Endothelial cell (in vitro differentiated cells): ENCODE measurements at places on chromosomes 2 and 18.

GRCh38 chr2:30789670-30790210, 17.5 kb downstream of the CAPN13 start:
- H3K4me1 ChIP-seq: no peaks in the 10 kb centered on the region
- no peak overlapping the region for H3K27ac ChIP-seq
- no peak overlapping the region for H3K4me3 ChIP-seq
- DNase-seq: no peak
- H3K27me3 ChIP-seq: no peaks in the 10 kb centered on the region

DNA sequence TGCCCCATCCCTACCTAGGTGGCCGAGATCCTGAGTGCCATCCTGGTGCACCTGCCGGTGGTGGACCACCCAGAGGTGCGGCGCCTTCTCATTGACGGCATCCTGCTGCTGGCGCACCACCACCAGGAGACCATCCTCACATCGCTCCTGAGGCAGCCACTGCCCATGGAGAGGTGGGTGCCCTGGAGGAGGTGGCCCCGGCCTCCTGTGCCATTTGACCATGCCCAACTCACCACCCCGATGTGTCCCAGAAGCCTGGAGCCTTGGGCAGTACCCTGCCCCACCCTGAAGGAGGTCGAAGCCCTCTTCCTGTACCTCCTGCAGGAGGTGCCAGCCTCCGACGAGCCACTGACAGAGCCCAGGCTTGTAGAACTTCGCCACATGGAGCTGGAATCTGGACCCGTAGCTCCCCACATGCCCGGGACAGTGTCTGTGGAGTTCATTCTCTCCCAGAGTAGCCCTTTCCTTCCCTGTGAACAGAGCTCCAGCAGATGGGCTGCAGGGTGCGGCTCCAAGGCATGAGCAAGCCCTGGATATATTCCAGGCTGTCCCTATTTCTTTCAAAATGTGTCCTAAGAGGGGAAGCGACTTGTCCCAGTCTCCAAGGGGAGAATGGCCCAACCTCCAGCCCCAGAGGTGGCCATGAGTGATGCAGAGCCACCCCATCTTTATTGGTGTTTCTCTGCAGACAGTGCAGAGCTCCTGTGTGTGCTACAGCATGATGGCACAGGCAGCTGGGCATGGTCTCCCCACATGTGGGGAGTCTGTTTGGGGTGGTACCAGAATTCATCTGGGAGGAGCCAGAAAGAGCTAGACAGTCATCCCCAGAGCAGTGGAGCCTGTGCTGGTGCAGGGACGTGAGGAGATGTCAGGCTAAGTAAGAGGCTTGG, 34.2 kb downstream of the HJURP start:
- H3K4me1 ChIP-seq: peaks cover 3% of the 10 kb centered on the region
- no peaks in the 10 kb centered on the region for H3K36me3 ChIP-seq
- DNase-seq: no peak
- no peak overlapping the region for H3K4me3 ChIP-seq

GRCh38 chr2:98899041-98899702, 36.9 kb downstream of the CRACDL start:
- H3K27ac ChIP-seq: no peak overlapping the region
- H3K36me3 ChIP-seq: no peaks in the 10 kb centered on the region
- H3K4me1 ChIP-seq: peaks cover 6% of the 10 kb centered on the region
- H3K27me3 ChIP-seq: peaks cover 4% of the 10 kb centered on the region
- no peak overlapping the region for H3K4me3 ChIP-seq
- no peak for DNase-seq

- no peak overlapping the region for H3K4me3 ChIP-seq
- no peaks in the 10 kb centered on the region for H3K36me3 ChIP-seq
- DNase-seq: no peak
- H3K27ac ChIP-seq: no peak overlapping the region
Measured at GRCh38 chr2:4979111-4979510, 713.1 kb upstream of the SOX11 start.

DNA sequence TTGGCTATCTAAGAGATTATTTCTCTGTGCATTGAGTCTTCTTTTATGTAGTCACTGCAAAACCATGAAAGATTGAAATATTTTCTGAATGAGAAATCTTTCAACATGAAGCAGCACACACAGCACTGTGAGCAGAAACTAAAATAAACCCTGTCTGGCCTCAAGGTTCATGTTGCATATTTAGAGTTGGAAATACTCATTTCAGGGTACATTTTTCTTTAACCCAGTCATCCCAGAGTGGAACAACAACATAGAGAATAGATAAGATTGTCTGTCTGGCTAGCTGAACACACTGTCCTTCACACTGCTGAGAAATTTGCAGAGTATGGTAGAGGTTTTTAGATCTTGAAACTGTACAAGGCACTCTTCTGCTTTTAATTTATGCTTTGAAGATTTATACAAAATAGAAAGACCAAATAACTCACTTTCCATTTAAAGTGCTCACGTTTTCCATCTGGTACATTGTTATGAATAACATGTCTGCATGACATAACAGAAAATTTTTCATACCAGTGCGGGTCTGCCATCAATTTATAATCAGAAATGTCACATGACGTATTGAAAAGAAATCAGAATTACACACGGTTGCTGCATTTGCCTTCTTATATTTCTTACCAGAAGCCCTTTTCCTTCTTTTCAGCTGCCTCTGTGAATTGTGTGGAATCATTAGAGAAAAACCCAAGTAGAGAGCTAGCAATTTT, 25.0 kb upstream of the FN1 start:
- H3K36me3 ChIP-seq: no peaks in the 10 kb centered on the region
- no peak overlapping the region for H3K4me3 ChIP-seq
- H3K4me1 ChIP-seq: peaks cover 7% of the 10 kb centered on the region
- no peak for DNase-seq
- H3K27ac ChIP-seq: no peak overlapping the region

DNA sequence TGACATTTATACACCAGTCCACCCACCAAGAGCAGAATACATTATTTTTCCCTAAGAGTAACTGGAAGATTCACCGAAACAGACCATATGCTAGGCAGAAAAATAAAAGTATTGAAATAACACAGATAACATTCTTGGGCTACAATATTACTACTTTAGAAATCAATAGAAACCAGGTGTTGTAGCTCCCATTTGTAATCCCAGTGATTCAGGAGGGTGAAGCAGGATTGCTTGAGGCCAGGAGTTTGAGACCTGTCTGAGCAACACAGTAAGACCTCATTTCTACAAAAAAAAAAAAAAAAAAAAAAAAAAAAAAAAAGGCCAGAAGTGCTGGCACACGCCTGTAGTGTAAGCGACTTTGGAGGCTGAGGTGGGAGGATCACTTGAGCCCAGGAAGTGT, 9.6 kb downstream of the ICA1L start:
- H3K4me1 ChIP-seq: no peaks in the 10 kb centered on the region
- no peak overlapping the region for H3K27ac ChIP-seq
- no peaks in the 10 kb centered on the region for H3K36me3 ChIP-seq
- no peak for DNase-seq
- H3K4me3 ChIP-seq: no peak overlapping the region

DNA sequence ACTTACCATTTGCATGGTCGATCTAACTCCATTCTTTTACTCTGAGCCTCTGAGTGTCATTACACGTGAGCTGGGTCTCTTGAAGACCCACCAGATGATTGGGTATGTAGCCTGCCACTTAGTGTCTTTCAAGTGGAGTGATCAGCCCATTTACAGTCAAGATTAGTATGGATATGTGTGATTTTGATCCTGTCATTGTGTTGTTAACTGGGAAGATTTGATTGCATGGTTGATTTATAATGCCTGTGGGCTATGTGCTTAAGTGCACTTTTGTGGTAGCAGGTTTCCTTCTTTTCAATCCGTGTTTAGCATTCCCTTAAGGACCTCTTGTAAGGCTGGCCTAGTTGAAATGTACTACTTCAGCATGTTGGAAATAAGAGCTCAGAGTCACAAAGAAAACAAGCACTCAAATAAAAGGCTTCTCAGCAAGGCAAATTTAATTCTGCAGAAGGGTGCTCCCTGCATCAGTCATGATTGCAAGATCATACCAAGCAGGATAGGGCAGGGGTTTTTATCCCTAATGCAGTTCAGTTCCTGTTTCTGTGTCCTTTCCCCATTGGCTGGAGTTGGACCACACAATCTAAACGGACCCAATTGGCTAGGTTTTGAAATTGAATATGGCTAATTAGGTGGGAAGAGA, 230.7 kb upstream of the SYT4 start:
- H3K36me3 ChIP-seq: no peaks in the 10 kb centered on the region
- peaks cover 3% of the 10 kb centered on the region for H3K27me3 ChIP-seq
- H3K4me3 ChIP-seq: no peak overlapping the region
- H3K4me1 ChIP-seq: no peaks in the 10 kb centered on the region
- DNase-seq: no peak

- H3K4me3 ChIP-seq: no peak overlapping the region
- H3K4me1 ChIP-seq: no peaks in the 10 kb centered on the region
- no peaks in the 10 kb centered on the region for H3K36me3 ChIP-seq
- H3K27ac ChIP-seq: no peak overlapping the region
Measured at GRCh38 chr2:14999114-14999661, 366.7 kb downstream of the LRATD1 start.

GRCh38 chr2:190431907-190432306, 23.8 kb downstream of the MFSD6 start:
- H3K4me3 ChIP-seq: no peak overlapping the region
- H3K4me1 ChIP-seq: peaks cover 9% of the 10 kb centered on the region
- no peak overlapping the region for H3K27ac ChIP-seq
- no peaks in the 10 kb centered on the region for H3K36me3 ChIP-seq
- peaks cover 4% of the 10 kb centered on the region for H3K27me3 ChIP-seq

GRCh38 chr2:157334335-157334734, 8.7 kb upstream of the ERMN start:
- no peaks in the 10 kb centered on the region for H3K4me1 ChIP-seq
- H3K36me3 ChIP-seq: no peaks in the 10 kb centered on the region

GRCh38 chr2:14749884-14750283, 117.4 kb downstream of the LRATD1 start:
- no peaks in the 10 kb centered on the region for H3K4me1 ChIP-seq
- no peaks in the 10 kb centered on the region for H3K36me3 ChIP-seq
- no peak for DNase-seq
- H3K27me3 ChIP-seq: no peaks in the 10 kb centered on the region
- H3K4me3 ChIP-seq: no peak overlapping the region

DNA sequence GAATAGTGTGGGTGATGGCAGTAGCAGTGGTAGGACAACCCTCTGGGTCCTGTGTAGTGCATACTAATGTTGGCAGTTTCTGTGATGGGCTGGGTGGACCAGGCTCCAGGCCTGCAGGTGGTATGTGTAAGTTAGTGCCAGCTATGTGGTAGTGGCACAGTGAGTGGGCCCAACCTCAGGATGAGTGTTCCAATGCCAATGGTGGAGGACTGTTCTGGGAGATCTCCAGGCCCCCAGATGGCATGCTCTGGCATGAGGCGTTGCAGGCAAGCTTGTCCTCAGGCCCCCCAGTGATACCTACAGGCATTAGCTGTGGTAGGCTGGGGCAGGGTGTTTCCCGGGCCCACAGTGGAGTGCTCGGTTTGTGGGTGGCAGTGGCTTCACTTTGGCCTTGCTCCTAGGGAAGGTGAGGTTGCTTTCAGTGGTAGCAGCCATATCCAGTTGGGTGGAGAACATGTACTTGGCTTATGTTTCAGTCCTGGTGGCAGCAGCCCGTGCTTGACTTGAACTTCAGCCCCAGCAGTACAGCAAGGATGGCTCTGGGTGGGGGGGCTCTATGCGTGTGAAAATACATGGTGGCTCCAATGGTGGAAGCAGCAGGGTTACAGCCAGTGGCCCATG, 32.4 kb downstream of the TEX51 start:
- DNase-seq: no peak
- H3K4me1 ChIP-seq: no peaks in the 10 kb centered on the region
- H3K27me3 ChIP-seq: peaks cover 3% of the 10 kb centered on the region
- H3K36me3 ChIP-seq: no peaks in the 10 kb centered on the region
- H3K27ac ChIP-seq: no peak overlapping the region

GRCh38 chr2:26583381-26583911, 57.7 kb downstream of the CIB4 start:
- H3K36me3 ChIP-seq: no peaks in the 10 kb centered on the region
- no peak overlapping the region for H3K4me3 ChIP-seq
- H3K4me1 ChIP-seq: no peaks in the 10 kb centered on the region

GRCh38 chr2:8004250-8004681, 677.6 kb upstream of the ID2 start:
- DNase-seq: no peak
- H3K4me1 ChIP-seq: no peaks in the 10 kb centered on the region
- H3K36me3 ChIP-seq: no peaks in the 10 kb centered on the region
- H3K27me3 ChIP-seq: peaks cover 1% of the 10 kb centered on the region
- no peak overlapping the region for H3K4me3 ChIP-seq

- H3K27me3 ChIP-seq: peaks cover 3% of the 10 kb centered on the region
- no peak overlapping the region for H3K27ac ChIP-seq
- H3K4me3 ChIP-seq: no peak overlapping the region
- DNase-seq: no peak
- H3K4me1 ChIP-seq: no peaks in the 10 kb centered on the region
Measured at GRCh38 chr2:86275384-86275799, 62.0 kb downstream of the REEP1 start.

GRCh38 chr2:143150287-143150686, 21.1 kb downstream of the ARHGAP15 start:
- H3K4me3 ChIP-seq: no peak overlapping the region
- no peak for DNase-seq
- no peaks in the 10 kb centered on the region for H3K27me3 ChIP-seq
- no peak overlapping the region for H3K27ac ChIP-seq
- H3K36me3 ChIP-seq: no peaks in the 10 kb centered on the region

- no peaks in the 10 kb centered on the region for H3K27me3 ChIP-seq
- H3K4me1 ChIP-seq: no peaks in the 10 kb centered on the region
- no peak overlapping the region for H3K4me3 ChIP-seq
- H3K27ac ChIP-seq: no peak overlapping the region
- H3K36me3 ChIP-seq: peaks cover 14% of the 10 kb centered on the region
Measured at GRCh38 chr2:84643991-84644390, 127.7 kb downstream of the DNAH6 start.

DNA sequence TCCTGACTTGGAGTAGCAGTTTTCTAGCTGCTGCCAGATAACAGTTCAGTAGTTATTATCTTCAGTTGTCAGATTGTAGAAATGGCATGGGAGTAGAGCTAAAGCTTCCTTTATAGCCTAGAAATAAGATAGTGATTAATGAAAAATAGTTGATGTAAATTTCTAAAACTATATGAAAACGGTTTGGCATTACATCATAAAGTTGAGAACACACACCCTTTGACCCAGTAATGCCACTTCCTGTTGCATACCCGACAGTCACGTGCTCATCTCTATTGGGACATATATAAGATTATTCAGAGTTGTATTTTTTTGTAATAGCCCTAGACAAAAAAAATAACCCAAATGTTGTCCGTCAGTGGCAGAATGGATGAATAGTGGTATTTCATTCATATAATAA, 39.4 kb upstream of the ASB1 start:
- peaks cover 18% of the 10 kb centered on the region for H3K36me3 ChIP-seq
- H3K4me1 ChIP-seq: peaks cover 10% of the 10 kb centered on the region
- H3K27ac ChIP-seq: no peak overlapping the region
- no peak for DNase-seq

- DNase-seq: no peak
- H3K36me3 ChIP-seq: peaks cover 22% of the 10 kb centered on the region
- H3K27me3 ChIP-seq: no peaks in the 10 kb centered on the region
- H3K4me3 ChIP-seq: no peak overlapping the region
Measured at GRCh38 chr2:215983581-215984351, 29.6 kb downstream of the MREG start.

DNA sequence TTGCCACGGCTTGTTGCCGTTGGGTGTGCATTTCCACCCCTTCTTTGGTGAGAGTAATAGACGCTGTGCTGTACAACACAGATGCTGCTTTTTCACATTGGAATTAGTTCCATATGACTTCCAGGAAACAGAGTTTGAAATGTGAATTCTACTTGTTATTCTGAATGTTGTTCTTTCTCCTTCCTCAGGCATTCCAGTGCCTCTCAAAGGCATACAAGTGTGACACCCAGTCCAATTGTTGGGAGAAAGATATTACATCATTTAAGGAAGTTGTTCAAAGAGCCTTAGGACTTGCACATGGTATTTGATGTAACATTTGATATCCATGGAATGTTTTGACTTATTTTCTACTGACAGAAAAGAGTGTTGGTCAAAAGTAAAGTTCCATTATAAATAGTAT, 134.4 kb upstream of the LTBP1 start:
- H3K4me1 ChIP-seq: no peaks in the 10 kb centered on the region
- H3K4me3 ChIP-seq: no peak overlapping the region
- H3K27me3 ChIP-seq: no peaks in the 10 kb centered on the region
- DNase-seq: no peak
